ENCODE measurements at places on chromosomes 3 and 15.
A peak's percentile ranks its signal among the peaks of the same experiment; 100 is the strongest.

DNA sequence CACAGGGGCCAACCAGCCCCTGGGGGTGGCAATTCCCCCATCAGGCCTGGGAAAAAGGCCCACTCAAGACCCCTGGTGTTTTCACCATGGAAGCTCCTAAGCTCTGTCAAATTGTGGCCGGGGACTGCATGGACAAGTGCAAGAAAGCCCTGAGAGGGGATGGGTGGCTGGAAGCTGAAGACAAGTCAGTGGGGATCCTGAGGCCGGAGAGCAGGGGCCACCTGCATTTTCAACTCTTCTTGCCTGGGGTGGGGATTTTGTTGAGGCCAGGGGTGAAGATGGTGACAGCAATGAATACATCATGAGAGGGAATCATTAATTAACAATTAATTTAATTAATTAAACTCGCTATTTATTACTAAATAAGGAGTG is 33.9 kb downstream of the FEM1B start:
- no peak for DNase-seq

GRCh38 chr15:41630616-41631217 is 29.5 kb upstream of the MGA start:
- no peak for DNase-seq

GRCh38 chr15:40034186-40034946 is 4.6 kb downstream of the SRP14 start:
- no peak for DNase-seq

DNA sequence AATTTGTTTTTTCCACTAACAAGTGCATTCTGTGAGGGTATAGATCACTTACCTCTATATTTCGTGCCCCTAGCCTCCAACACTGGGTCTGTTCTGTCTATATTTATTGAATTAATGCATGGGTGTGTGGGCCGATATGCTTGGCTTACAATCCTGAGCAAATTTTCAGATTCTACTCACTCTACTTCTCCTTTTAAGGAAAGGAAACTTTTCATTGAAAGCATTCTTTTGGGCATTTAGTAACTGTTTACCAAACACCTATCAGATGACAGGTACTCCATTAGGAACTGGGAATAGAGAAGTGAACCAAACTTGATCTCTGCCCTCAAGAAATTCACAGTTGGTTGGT is 60.5 kb downstream of the TLE3 start:
- no peak for DNase-seq

GRCh38 chr3:177602601-177603147 is 405.4 kb upstream of the TBL1XR1 start:
- DNase-seq: no peak

DNA sequence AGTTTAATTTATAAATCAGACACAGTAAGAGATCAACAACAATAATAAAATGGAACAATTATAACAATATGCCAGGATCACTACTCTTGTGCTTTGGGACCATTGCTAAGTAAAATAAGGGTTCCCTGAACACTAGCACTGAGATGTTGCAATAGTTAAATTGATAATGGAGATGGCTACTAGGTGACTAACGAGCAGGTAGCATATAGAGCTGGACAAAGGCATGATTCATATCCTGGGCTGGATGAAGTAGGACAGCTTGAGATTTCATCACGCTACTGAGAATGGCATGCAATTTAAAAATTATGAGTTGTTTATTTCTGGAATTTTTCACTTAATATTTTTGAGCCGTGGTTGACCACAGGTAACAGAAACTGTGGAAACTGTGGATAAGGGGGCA is 20.7 kb upstream of the MYZAP start:
- no peak for DNase-seq

DNA sequence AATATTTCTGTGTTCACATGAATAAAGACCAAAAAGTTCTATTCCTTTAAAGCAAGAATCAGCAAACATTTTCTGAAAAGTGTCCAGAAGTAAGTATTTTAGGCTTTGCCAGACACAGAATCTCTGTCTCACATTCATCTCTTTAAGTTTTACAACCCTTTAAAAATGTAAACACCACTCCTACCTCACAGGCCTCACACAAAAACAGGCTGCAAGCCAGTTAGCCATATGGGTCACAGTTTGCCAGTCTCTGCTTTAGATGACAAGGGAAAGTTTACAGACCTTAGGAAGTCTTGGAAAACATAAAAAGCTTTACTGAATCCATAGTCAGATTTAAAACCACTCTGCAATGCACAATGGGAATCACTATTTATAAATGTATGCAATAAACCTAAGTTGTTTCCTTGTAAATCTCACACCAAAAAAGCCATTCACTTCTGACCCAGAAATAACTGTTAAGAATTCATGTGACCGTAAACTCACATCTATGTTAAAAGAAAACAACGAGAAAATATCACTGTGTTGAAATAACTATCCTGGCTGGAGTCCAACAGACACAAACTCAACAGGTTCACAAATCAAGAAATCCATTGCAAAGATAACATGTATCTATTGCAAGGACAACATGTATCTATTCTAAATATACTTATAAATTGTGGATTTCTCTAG is 308.2 kb downstream of the ULK4 start:
- DNase-seq: no peak

- peak; percentile 43 for DNase-seq
These were observed 27.5 kb upstream of the CFAP161 start for GRCh38 chr15:81106560-81106959.

GRCh38 chr15:64068133-64068532 is 21.8 kb upstream of the DAPK2 start:
- DNase-seq: no peak

- DNase-seq: no peak
These were observed 466.2 kb downstream of the EPHB1 start for GRCh38 chr3:135261214-135261775.

GRCh38 chr3:127747751-127748521 is 74.4 kb downstream of the MGLL start:
- DNase-seq: no peak

GRCh38 chr3:46693038-46693891 is at the start of gene ALS2CL:
Gene ALS2CL (minus strand): TSS chr3:46693679. CDS start chr3:46689440, 4,239 bp downstream.
- DNase-seq: peak; percentile 63

All from stimulated activated CD4-positive, alpha-beta T cell treated with anti-CD3 and anti-CD28 coated beads, Interleukin-2, amount 100 ng/mL, for 24 hours (primary cell).